ENCODE measurements at places on chromosomes 12 and 14.

DNA sequence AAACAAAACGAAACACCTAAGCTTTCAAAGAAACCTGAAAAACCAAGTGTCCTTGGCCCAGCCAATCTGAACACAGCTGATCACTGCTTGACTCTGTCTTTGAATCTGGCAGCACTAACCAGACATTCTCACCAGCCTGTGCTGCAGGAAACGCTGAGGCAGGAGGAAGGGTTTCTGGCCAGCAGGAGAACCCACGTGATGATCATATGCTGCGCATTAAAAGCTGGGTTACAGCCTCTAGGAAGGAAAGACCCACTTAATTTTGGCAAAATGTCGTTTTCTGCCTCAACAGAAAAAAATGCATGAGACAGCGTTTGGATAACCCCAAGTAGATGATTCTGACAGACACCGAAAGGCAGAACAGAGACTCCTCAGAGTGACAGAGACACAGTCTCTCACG, 9.8 kb downstream of the APPL2 start:
- no peak for DNase-seq

- DNase-seq, result no peak
These were observed 20.2 kb upstream of the DUSP16 start for GRCh38 chr12:12582895-12583303.

- DNase-seq, result no peak
These were observed 705.8 kb downstream of the C12orf50 start for GRCh38 chr12:87323369-87323768.

DNA sequence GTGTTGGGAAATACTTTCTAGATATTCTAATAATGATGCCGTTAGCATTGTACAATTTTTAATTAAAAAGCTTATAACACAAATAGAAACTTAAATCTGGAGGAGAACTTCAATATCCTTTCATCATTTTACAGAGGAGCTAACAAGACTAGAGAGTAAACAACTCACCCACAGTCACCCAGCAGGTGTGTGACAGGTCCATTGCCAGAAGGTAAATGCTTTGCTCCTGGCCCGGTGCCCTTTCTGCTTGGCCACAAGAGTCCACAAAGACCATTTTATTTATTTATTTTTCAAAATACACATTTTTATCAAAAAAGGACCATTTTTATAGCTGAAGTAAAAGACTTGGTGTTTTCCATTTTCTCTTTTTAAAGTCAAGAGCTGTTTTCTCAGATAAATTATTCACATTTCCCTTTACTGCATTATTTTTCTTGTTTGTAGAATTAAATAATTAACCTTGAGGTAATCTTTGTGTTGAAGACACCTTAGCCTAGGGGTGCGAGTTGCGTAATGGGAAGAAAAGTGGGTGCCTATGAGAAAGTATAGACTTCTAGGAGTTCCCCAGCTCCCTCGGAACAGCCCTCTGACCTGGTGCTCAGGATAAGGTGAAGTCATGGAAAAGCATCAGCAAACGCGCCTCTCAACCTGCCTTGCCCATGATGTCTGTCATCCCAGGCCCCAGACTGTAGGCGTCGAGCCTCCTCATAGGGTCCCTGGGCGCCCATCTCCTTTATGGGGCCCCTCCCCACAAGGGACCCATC, 26.3 kb upstream of the AMIGO2 start:
- DNase-seq, result peak; percentile 75

GRCh38 chr14:102074415-102074964, 12.4 kb downstream of the HSP90AA1 start:
- DNase-seq, result no peak

- DNase-seq, result no peak
These were observed 13.5 kb upstream of the KRT73 start for GRCh38 chr12:52631676-52632459.

GRCh38 chr12:105433804-105434203, 103.3 kb downstream of the C12orf75 start:
- DNase-seq, result no peak

DNA sequence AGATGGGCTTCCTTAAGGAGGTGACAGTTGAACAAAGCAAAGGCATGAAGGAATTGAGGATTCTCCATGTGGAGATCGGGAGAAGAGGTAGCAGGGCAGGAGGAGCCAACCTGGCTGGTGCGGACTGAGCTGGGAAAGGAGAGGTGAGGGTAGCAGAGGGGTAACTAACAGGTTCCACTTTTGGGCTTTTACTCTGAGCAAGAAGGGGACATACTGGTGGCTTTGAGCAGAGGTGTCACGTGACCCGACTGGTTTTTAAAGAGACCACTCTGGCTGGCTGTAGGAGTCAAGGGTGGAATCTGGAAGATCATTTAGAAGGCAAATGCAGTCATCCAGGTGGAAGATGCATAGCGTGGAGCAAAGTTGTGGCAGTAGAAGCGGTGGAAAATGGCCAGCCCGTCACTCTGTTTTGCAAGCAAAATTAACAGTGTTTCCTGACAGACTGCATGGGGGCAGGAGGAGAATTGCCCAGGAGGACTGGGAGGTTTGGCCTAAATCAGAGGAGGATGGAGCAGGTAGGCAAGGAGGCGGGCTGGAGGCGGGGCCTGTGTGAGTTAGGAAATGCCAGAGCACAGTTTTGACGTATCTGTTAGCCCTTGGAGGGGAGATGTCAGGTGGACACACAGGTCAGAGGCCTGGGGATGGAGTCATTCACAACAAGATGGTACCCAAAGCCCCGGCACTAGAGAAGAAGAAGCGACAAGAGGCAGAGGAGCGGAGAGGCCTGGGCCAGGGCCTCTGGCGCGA, 156.3 kb upstream of the FKBP4 start:
- no peak for DNase-seq

- DNase-seq, result no peak
These were observed 57.0 kb upstream of the KRR1 start for GRCh38 chr12:75568393-75568792.

DNA sequence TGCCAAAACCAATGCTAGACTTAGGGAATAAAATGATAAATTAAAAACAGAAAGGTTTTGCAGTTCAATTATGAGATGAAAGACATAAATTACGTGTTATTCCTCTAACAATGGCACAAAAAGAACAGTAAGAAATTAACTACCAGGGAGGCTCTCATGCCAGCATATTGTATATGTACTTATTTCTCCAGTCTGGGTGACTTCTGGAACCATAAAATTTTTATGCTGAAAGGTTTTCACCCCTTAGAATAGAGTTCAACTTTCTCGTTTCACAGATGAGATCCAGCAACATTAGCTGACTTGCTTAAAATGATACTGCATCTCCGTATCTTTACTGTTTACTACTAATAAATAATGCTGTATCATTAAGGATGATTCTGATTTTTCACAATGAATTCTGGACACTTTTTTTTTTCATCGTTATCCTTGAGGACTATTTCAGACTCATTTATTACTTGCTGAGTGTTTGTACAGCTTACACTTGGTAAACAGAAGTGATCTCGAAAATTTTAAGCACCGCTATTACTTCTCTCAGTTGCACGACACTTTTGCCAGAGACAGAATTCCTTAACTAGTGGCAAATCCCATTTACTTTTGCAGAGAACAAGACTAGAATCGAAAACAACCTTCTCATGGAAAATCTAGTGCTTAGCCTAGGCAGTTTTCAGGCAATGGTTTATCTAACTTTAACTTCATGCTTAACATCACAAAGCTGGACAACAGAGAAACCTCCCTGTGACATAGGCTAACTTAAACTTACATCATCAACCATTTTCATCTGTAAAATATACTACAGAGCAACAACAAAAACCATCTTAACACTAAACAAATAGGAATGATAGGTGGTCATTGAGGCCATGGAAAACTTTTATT, 2.7 kb downstream of the RSRC2 start:
- DNase-seq, result no peak

DNA sequence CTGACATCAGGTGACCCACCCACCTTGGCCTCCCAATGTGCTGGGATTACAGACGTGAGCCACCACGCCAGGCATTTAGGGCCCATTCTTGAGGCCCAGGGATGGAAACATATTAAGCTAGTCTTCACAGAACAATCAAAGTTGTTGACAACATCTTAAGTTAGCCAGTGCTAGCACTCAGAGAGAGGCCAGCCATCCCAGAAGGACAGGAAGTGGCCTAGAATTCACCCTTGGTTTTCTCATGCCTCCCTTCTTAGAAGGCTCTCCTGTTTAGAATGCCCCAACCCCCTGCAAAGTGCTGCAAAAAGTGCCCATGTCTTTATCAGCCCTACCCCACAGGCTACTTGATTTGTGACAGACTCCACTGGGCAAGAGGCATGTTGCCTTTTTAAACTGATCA, 12.1 kb upstream of the OR6J1 start:
- no peak for DNase-seq

All from NCI-H2081 (cell line).